ENCODE measurements at places on chromosomes 2 and 18.

DNA sequence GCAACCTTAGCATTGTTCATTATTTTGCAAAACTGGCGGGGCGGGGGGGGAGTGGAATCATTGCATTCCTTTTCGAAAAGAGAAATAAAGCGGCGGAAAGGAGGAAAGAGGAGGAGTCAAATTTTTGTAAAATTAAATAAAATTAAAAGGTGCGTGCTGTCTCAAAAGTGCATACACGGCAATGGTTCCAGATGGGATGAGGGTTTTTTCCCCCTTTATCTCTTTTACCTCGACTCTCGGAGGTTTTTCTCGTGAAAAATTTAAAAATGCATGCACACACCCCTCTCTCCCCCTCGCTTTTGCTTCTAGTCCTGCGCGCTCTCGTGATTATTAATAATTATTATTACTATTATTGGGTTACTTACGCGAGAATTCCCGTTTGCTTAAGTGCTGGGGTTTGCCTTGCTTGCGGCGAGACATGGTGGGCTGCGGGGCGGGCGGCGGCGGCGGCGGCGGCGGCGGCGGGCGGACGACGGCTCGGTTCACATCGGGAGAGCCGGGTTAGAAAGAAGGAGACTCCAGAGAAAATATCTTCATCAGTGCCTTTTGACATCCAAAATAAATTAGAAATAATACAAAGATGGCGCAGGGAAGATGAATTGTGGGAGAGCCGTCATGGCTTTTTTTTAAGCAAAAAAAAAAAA lies 481 bp downstream of the BCL11A start:
- DNase-seq, result no peak

DNA sequence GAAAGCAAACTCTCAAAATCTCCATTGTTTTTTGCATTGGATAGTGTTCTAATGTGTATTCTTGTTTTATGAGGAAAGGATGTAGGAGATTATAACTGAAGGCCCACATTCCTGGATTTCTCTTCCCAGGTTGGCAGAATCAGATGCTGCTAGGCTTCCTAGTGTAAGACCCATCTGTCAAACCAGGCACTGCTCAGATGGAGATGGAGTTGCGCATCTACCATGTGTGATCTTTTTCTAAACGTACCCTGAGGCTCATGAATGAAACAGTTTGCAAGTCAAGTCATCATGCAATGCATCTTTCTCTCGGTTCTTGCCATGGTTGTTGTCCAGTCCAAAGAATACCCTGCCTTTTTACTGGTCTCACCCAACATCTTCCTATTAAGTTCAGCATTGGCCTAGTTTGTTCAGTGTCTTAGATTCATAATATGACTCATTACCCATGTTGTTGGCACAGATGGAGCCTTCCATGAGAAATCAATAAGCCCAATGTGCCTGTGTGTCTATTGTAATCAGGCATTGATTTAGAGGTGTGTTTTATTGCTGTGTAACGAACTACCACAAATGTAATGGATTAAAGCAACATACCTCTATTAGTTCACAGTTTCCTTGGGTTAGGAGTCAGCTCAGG lies 127.4 kb downstream of the NYAP2 start:
- no peak for DNase-seq

- DNase-seq, result no peak
Observed at GRCh38 chr2:200356321-200356720, 49.8 kb downstream of the SPATS2L start.

GRCh38 chr18:9772847-9773677 lies 65.0 kb downstream of the RAB31 start:
- DNase-seq, result no peak

- peak; percentile 84 for DNase-seq
Observed at GRCh38 chr2:39739386-39739785, 39.7 kb downstream of the THUMPD2 start.

GRCh38 chr2:52390651-52391050 lies 1358.7 kb upstream of the NRXN1 start:
- no peak for DNase-seq

DNA sequence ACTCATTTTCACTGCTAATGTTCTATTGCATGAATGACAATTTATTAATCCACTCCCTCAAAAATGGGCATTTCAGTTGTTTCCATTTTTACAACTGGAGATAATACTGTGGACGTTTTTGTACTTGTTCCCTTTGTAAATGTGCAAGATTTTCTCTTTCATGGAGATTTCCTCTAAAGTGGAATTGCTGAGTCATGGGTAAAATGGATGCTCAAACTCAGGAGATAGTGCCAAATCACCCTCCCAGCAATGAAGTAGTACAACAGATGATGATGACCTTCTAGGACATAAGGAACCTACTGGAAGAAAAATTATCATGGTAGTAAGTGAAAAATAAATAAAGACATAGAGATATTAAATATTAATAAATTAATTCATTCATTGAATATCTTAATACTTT lies 460.8 kb upstream of the CHST9 start:
- DNase-seq, result no peak

GRCh38 chr2:102366406-102367112 lies 11.0 kb downstream of the IL18R1 start:
- no peak for DNase-seq

- DNase-seq, result no peak
Observed at GRCh38 chr2:14074691-14075090, 557.8 kb upstream of the LRATD1 start.

- DNase-seq, result no peak
Observed at GRCh38 chr18:59502274-59503175, 143.5 kb upstream of the LMAN1 start.

DNA sequence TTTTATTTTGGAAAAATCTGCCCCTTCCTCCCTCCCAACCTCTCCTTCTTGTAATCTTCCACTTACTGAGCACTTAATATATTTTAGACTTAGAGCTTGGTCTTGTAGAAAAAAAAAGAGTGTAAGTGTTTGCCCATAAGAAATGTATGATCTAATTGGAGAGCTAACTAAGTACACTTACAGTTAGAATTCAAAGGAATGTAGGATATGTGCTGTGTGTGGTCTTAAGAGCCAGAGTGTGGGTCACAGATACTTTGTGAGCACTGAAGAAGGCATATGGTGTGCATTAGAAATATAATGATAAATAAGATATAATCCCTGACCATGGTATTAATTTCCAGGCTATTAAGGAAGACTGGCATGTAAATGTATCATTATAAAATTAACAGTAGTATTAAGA lies 91.8 kb upstream of the ZNF521 start:
- DNase-seq, result no peak

DNA sequence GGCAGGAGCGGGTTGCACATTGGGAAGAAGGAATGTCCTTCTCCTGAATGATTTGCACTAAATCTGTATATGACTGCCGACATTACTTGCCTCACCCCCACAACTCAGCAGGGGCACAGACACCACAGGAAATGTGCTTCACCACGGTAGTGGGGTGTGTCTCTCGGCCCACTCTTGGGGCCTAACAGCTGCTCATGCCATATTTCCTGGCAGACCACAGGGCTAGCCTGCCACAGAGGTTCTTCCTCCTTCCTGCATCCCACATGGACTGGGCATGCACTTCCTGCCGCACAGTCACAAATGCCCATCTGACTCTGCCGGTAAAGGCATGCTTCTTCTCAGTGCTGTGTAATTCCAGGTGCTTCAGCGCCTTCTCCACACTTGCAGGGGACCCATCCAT lies 10.3 kb upstream of the PAPOLG start:
- DNase-seq, result no peak

DNA sequence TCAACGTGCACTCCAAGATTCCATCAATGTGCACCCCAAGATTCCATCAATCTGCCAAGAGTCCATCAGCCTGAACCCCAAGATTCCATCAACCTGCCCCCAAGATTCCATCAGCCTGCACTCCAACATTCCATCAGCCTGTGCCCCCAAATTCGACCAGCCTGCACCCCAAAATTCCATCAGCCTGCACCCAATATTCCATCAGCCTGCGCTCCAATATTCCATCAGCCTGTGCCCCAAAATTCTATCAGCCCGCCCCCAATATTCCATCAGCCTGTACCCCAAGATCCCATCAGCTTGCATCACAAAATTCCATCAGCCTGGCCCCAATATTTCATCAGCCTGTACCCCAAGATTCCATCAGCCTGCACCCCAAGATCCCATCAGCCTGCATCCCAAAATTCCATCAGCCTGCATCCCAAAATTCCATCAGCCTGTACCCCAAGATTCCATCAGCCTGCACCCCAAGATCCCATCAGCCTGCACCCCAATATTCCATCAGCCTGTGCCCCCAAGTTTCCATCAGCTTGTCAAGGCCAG lies 92.1 kb upstream of the PXDN start:
- DNase-seq, result no peak

- DNase-seq, result no peak
Observed at GRCh38 chr18:75408554-75409506, 18.7 kb downstream of the SMIM21 start.

GRCh38 chr2:59233920-59234319 lies 992.8 kb upstream of the FANCL start:
- peak; percentile 46 for DNase-seq

- DNase-seq, result no peak
Observed at GRCh38 chr2:161172901-161173540, 12.8 kb downstream of the TANK start.

- DNase-seq, result no peak
Observed at GRCh38 chr18:11324510-11324909, 175.1 kb upstream of the PIEZO2 start.

DNA sequence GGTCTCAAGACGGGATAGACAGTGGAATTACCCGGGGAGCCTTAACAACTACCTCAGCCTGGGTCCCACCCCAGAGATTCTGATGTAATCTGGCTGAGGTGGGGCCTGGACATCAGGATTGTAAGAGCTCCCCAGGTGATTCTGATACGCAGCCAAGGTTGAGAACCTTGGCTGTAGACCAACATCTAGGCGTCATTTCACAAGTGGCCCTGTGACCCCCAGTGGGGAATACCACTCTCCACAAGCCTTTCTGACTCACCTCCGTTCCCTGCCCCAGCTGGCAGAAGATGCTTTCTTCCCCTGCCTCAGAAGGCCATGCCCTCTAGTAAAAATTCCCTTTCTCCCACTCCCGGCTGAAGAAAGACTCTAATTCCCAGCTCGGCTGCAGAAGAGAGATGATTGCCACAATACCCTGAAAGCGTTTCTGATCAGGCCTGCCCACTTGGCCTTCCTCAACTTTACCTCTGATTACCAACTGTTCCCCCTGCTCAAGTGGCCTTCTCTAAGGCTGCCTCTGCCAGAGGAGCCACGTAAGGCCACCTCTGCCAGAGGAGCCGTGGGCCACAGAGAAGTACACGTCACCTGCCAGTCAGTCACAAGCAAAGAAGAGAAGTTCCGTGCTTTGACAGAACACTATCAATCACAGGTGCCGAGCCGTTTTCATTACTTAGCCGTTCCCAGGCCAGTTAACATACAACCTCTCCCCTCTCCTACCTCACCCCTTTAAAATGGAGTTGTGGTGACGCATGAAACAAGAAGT lies 116.8 kb upstream of the PKDCC start:
- DNase-seq, result no peak

- DNase-seq, result no peak
Observed at GRCh38 chr2:219129589-219129988, 31.0 kb downstream of the NHEJ1 start.

DNA sequence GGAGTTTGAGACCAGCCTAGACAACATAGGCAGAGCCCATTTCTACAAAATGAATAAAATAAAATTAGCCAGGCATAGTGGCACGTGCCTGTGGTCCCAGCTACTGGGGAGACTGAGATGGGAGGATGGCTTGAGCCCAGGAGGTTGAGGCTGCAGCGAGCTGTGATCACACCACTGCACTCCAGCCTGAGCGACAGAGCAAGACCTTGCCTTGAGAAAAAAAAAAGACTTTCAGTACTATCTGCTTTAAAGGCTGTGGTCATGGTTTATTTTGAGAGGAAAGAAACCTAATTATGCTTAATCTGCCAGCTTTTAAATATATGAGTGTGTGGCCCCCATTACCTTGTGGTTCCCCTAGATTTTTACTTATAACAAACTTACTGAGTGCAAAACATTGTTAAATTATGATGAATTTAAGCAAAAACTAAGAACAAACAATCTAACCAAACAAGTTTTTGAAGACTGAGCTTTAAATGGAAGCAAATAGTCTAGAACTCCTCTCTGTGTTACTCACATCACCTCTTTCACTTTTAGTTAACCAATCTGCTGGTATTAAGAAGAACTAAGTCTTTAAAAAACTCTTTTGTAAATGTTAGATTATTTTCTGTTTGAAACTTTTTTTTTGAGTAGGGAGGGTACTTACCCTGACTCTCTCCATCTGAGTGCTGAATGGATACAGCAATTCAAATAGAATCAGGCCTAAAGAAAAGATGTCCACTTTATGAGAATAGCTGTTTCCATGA lies 65.4 kb downstream of the EIF2AK3 start:
- no peak for DNase-seq

All from WERI-Rb-1 (cell line).